ENCODE measurements at places on chromosomes 4 and X.

DNA sequence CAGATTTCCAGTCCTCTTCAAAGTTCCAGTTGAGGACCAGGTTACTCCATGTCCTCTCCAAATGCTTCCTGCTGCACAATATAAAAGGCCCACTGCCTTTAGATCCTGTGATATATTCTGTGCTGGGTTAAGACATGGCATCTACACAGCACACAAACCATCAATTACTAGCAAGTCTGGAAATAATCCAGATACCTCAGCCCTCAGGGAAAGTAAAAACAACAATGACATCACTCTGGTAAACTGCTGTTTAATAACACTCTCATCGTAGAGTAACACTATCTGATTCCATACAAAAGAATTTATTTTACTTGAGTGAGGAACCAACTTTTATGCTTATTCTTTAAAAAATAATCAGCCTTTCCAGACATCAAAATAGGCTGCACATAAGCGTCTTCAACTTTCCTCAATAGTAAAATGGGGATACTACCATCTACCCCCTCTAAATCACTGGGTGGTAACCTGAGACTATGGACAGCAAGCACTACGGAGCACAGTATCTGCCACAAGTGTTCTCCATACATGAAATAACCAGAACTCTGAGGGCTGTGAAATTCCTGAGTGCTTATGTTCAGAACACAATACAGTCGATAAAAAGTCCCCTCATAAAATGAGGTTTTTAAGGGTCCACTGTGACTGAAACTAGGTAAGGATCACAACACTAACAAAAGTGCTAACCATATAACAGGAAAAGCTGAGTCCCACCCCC, 53.4 kb downstream of the ABCG2 start:
- no peak for DNase-seq

- DNase-seq, result no peak
Observed at GRCh38 chr4:88147799-88148217, 10.6 kb downstream of the ABCG2 start.

DNA sequence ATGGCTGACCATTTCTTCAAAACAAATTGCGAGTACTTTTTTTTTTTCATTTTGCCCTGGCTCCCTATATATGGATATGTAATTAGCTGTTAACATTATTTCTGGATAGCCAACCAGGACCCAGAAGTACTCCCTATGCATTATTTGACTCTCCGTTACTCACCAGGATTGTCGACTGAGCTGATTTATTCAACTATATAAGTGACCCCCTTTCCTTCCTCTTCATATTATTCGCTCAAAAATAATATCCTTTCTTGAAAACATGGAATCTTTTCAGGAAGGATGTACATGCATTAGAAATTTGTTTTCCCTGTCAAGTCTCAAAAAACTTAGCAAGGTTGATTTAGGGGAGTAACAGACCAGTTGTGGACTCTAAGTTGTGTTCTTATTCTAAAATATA, 114.1 kb upstream of the KLHL4 start:
- DNase-seq, result no peak

DNA sequence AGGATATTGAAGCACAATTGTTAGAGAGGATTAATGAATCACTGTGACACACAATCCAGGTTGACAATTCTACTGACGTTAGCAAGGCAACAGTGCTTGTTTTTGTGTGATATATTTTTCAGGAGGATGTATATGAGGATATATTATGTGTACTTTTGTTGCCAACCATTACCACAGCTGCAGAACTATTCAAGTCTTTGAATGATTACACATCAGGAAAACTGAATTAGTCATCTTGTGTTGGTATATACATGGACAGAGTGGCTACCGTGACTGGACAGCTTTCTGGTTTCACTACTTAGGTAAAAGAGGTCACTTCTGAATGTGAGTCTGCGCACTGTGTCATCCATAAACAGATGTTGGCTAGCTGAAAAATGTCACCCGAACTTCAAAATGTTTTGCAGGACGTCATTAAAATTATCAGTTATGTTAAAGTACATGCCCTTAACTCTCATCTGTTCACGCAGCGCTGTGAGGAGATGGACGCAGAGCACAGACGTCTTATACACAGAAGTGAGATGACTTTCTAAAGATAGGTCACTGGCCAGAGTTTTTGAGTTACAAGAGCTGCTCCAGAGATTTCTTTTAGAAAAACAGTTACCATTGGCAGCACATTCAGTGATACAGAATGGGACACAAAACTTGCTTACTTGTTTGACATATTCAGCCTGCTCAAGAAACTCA, 69.0 kb downstream of the MRPL1 start:
- DNase-seq, result no peak

GRCh38 chr4:6366581-6366980, 96.9 kb downstream of the WFS1 start:
- DNase-seq, result no peak

DNA sequence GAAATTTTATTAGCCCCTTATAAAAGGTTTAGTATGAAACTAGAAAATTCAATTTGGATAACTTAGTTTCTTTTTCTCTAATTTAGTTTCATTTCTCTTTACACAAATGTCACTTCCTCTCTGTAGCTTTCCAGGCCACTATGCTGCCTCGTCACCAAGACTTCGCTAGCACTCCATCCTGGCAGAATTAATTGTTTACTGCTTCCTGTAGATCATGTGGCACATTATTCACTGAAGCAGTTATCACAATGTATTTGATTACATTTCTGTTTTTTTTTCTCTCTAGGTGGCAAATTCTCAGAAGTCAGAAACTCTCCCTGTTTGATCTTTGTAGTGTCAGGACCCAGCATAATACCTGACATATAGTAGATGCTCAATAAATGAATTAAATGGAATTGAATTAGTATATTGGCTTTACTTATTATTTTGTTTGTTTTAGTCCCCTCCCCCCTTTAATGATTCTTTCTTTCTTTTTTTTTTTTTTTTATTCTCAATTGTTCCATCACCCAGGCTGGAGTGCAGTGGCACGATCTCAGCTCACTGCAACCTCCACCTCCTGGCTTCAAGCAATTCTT, 9.3 kb upstream of the SAT1 start:
- DNase-seq, result no peak

DNA sequence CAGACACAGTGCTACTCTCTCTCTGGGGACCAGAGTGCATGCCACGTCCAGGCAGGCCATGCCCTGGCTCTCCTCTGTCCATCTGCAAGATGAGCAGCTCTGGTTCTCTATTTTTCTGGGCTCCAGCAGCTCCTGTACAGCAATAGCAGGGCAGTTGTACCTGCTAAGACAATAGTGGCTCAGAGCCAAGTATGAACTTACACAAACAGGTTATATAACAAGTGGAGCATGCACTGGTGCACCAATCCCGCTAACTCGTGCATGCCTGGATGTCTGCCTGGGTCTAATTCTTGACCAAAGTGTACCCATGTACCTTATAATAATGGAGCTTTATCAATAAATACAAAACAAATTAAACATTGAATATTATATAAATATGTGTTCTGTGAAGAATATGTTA, 392.3 kb downstream of the CENPC start:
- DNase-seq, result no peak

DNA sequence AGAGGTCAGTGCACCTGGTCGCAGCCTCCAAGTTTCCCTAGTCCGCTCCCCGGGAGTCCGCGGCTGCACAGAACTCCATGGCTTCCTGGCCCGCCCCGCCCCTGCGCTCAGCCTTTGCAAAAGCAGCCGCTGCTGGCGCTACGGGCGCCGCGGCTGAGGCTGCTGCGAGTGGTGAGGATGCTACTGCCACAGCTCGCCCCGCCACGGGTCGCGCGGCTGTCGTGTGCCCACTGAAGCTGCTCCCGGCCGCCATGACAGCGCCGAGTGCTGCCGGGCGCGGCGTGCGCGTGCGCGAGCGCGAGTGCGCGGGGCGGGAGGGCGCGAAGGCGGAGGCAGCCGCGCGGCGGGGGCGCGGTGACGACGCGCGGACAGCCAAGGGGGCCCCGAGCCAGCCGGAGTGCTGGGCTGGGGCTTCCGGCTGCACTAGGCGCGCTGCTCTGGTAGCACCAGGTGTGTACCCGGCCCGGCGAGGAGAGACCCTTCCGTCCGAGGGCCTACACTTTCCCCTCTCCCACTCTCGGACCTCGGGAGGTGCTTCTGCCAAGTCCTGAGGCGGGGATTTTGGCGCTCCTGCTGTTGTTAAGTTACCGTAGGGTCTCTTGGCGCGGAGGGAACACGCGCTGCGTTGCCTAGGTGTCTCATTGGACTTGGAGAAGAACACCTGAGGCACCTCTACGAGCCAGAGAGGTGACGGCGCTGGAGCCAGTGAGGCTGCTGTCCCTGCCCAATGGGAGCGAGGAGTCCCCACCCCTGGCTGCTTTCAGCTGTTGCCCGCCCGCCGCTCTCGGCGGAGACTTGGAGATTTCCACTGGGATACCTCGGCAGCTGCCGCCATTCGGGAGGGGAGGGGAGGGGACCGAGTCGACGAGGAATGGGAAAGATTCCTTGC, 619 bp upstream of the LRBA start:
- DNase-seq, result peak; percentile 67

DNA sequence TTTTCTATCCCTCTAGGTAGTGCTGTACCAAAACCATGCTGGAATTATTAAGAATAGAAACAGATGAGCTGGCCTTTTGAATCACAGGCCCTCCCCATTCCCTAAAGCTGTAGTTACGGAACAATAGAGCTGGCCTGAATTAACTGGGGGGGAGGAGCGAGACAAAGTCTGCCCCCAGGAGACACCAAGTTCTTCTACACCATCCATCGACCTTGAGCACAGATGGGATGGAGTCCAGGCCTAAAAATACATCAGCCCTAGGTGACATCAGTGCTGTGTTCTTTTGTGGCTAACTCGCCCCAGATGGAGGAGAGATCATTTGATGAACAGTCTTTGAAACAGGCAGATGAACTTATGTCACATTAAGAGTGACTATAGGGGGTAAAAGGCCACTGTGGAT, 49.6 kb downstream of the LHFPL1 start:
- DNase-seq, result no peak

GRCh38 chr4:1283711-1284110, 6.0 kb upstream of the MAEA start:
- DNase-seq, result no peak

GRCh38 chr4:153927451-153927850, 138.6 kb upstream of the SFRP2 start:
- DNase-seq, result no peak

DNA sequence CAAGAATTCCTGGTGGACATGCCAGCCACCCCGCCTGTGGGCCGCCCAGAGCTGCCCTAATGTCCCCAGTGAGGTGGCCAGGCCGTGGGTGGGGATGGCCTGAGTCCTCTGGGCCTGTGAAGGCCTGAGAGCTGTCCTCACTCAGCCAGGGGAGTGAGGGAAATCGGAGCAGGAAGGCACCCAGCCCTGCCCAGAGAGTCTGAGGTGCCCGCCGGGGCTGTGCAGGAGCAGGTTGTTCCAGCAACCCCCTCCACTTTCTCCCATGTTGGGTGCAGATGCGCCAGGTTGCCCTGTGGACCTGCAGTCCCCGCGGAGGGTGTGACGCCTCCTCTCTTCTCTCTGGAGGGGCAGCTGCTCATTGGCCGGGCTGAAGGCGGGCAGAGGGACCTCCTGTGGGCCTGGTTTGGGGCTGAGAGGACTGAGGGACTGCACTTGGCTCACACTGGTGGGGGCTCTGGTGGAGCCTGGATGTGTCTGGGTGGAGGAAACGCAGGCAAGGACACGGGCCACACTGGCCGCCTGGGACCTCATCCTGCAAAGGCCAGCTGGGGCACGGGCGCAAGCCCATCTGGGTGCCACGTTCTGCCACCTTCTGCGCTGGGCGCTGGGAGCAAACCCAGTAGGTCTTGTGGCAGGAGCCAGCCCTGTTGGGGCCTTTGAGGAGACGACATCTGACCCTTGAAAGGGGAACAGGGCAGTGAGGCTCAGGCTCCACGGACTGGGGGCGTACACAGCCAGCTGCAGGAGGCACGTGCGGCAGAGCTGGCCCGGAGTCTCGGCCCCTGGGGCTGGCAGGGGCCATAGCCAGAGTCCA, 14.0 kb downstream of the DOK7 start:
- no peak for DNase-seq

GRCh38 chr4:176188654-176189053, 6.7 kb downstream of the SPATA4 start:
- no peak for DNase-seq

DNA sequence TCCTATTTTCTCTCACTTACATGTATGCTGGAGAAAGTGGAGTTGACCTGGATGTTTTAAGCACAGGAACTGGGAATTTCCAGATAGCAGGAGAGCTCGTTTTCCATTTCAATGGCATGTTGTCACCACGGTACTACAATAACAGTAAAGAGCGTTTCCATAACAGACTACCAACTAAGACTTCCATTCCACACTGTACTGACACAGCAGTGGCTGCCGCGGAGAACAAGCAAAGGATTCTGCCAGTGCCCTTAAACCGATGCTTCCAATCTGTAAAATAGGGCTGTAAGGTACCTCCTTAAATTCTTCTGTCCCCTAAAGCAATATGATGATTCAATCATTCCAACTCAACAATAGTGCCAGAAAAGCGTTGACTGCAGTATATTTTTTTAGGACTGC, 143.9 kb downstream of the KLHL13 start:
- no peak for DNase-seq

DNA sequence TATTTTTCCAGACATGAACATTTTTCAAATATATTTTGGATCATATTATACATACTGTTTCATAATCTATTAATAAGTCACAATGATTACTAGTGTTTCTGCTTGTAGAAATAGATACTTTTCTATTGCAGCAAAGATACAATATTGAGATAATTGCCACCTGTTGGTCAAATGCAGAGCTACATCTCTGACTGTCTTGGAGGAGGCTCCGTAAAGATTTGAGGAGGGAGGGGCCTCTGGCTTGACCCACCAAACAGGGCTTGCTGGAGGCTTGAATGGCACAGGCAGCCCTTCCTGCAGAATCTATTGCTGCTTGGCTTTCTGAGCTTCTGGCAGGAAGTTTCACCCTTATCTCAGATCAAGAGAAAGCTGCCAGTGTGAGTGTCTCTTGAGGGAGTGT, 99.3 kb upstream of the ARMCX2 start:
- DNase-seq, result no peak

Measured in stimulated activated CD4-positive, alpha-beta T cell treated with anti-CD3 and anti-CD28 coated beads, Interleukin-1b, Interleukin-23, amount 100 ng/mL, for 24 hours (primary cell).